ENCODE measurements at places on chromosomes 5 and 9.
A peak's percentile ranks its signal among the peaks of the same experiment; 100 is the strongest.

DNA sequence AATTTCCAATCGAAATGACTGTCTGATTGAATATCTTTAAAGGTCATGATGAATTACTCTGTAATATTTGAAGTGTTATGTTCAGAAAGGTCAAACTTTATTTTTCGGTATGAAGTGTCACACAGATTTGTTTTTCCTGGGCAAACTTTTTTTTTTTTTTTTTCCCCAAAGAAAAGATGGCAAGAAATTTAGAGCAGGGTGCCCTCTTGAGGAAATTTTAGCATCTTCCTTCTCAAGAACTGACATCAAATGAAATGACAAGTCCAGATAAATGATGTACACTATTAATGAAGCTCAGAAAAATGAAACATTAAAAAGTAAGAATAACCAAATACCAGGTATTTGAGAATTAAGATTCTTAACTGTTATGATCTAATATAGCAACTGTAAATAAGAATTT lies 123.6 kb downstream of the INVS start:
- no peak for DNase-seq

DNA sequence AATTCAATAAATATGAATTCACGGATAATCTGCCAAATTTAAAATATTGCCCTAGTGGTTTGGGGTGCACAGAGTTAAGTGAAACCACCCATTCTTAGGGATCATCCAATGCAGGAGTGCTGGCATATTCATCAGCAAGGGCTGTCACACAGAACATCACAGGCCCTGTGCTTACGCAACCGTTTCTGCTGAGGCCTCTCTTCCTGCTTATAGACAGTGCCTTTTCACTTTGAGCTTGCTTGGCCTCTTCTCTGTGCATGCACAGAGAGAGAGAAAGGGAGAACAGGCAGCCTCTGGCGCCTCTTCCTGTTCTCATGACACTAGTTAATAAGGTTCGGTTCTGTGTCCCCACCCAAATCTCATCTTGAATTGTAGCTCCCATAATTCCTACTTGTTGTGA lies 366.3 kb downstream of the ICE1 start:
- DNase-seq = no peak

- DNase-seq = peak; percentile 87
These were observed 6.1 kb downstream of the NOTCH1 start for GRCh38 chr9:136539427-136540421.

GRCh38 chr5:95913663-95914062 lies 48.0 kb downstream of the ELL2 start:
- DNase-seq = no peak

DNA sequence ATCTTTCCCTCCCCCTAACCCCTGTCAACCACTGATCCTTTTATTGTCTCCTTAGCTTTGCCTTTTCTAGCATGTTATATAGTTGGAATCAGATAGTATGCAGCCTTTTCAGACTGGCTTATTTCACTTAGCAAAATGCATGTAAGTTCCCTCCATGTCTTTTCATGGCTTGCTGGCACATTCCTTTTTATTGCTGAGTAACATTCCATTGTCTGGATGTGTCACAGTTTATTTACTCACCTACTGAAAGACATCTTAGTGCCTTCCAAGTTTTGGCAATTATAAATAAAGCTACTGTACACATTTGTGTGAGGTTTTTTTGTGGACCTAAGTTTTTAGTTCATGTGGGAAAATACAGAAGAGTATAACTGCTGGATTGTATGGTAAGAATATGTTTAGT lies 230.1 kb downstream of the PBX3 start:
- no peak for DNase-seq

DNA sequence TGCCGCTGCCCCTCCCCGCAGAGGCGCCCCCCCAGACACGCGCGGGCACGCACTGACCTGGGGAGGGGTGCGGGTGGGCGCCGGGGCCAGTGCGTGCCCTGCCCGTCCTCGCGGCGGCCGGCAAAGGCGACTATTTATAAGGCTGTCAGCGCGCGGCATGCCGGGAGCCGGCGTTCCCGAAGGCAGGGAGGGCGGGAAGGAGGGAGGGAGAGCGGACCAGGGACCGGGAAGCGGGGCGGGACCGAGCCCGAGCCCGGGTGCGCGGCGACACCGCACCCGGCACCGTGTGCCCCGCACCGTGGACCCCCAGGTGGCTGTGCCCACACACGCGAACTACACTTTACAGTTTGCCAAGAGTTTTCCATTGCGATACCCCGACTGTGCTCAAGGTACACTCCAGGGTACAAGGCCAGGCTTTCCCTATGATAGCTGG lies at the start of gene AK1:
Gene AK1, minus strand, starts transcription at position 110 of the 433 bp plus-strand sequence. CDS start 3,058 bp downstream, outside the sequence.
- DNase-seq = no peak

GRCh38 chr9:80320480-80320879 lies 748.7 kb downstream of the TLE4 start:
- no peak for DNase-seq

DNA sequence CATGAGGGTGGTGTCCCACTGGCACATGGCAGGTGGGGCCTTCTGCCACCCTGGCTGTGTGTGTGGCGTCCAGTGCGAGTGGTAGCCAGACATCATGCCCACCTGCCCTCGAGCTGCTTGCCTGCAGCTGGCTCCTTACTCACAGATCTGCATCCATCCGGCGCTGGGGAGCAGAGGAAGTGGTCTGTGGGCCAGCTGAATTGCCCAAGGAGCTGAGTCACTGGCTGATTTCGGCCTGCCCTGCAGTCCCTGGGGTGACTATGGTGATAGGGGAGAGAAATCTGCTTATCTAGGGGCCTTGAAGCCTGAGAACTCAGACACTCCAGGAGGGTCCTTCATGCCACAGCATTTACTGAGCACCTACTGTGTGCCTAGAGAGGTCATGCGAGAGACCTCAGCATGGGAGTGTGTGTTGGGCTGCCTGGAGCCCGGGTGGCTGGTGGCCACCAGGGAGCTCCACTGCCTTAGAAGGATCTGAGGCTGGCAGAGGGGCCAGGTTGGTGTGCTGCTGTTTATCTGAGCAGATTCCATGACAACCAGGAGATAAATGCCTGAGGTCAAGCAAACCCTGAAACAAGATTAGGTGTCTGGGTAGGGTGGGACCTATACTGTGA lies 57.1 kb downstream of the SLC22A5 start:
- DNase-seq = peak; percentile 49

DNA sequence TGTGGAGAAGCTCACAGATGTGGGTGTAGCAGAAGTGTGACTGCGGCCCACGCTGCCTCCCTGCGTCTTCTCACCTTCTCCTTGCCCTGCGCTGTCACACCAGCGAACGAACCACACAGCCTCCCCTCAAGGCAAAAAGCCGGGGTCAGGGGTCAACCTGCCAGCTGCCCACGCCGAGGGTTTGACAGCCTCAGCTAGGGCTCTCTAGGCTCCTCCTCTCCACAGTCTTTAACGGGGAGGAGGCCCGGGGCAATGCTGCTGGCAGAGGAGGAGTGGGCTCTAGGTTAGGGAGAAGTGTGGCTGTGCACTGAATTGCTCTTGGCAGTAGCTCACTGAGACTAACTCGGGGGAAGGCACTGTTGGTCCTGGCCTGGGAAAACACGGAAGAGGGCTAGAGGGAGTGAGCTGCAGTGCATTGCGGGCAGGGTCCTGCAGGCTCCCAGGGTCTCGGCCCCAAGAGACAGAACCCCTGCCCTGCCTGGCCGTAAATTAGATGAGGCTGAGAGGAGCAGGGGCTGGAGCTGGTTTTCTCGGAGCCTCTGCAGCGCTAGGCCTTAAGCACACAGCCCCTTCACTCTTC lies 4.2 kb upstream of the TRIM52 start:
- no peak for DNase-seq

DNA sequence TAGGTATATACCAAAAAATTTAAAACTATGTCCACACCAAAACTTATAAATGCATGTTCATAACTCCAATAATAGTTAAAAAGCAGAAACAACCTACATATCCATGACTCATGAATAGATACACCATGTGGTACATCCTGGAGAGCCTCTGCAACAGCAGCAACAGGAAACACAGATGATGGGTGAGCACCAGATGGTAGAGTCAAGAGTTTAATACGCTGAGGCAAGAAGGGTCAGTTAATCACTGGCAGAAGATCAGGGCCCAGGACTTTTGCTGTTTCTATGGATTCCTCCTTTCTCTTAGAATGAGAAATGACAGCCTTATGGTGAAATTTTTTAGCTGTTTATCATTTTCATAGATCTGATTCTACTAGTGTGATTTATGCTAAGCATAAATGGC lies 351.8 kb upstream of the ADAMTSL1 start:
- no peak for DNase-seq

- no peak for DNase-seq
These were observed 132.9 kb upstream of the GRHPR start for GRCh38 chr9:37289631-37290030.

DNA sequence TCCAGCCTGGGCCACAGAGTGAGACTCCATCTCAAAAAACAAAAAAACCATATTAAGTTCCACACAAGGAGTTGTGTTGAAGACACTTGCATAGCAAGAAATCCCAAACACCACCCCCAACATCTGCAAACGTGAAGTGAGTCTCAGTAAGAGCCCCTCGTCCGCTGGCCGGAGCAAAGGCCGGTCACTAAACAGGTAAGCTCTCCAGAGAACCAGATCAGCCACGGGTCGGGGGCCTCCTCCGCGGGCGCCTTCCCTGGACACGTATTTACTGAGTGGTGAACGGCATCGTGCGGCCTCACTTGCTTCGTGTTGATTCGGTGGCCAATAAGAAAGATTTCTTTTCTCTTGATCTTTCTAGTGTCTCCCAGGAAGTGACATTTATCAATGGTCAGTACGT lies 93.6 kb downstream of the MRPL36 start:
- no peak for DNase-seq

GRCh38 chr5:103346162-103346748 lies 87.7 kb downstream of the MACIR start:
- no peak for DNase-seq

DNA sequence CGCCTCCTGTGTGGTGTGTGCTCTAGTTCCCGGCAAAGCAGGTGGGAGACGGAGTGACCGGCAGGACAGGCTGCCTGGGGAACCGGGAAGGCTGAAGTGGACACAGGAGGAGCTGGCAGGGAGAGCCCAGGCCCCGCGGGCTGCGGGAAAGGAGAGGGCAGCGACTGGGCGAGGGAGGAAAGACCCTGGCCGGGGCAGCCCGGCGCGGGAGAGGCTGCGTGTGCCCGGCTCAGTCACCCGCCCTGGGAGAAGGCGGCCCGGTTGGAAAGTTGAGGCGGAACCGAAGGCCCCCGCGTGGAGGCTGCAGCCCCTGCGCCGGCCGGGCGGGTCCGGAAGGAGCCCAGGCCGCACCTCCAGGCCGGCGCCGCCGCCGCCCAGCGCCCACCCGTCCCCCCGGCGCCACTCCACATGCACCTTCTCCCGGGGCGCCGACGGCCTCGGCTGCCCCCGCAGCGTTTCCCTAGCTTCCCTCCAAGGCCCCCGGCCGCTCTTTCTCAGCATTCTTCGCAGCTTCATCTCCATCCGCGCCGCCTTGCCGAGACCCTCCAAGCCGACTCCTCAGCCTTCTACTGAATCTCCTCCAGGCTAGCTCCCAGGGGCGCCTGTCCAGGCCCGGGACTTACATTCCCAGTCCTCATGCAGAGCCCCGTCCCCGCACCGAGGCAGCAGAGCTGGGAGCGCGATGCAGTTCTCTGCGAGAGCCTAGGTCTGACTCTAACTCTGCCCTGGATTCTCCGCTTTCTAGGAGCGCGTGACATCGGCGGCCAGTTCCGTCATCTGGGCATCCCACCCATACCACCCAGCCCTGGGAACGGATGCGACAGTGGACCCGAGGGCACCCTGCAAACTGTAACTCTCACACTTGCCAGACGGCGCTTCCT lies 152.0 kb downstream of the ERCC6L2 start:
- peak; percentile 33 for DNase-seq

GRCh38 chr5:164076556-164076955 lies 571.1 kb downstream of the MAT2B start:
- no peak for DNase-seq

- no peak for DNase-seq
These were observed 7.0 kb downstream of the LNPEP start for GRCh38 chr5:96942911-96943310.

- DNase-seq = no peak
These were observed 132.5 kb downstream of the CDH18 start for GRCh38 chr5:19855453-19855852.

GRCh38 chr9:106887066-106887465 lies 24.1 kb downstream of the ZNF462 start:
- DNase-seq = no peak

GRCh38 chr5:58617241-58617640 lies 34.4 kb downstream of the RAB3C start:
- DNase-seq = no peak

DNA sequence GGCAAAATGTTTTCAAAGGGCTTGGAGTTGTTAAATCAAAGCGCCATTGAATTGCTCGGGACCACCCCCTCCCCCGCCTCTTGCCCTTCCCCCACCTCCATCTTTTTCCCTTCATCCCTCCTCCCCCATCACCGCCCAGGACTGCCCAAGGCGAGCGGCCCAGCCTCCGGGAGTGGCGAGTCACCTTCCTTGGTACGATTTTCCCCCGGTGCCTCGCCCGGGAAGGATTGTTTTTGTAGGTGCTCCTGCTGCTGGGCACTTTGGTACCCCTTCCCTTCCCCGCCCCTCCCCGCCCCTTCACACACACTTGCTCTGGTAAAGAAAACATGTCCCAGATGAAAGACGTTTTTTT lies 61.2 kb downstream of the TMEM174 start:
- no peak for DNase-seq

DNA sequence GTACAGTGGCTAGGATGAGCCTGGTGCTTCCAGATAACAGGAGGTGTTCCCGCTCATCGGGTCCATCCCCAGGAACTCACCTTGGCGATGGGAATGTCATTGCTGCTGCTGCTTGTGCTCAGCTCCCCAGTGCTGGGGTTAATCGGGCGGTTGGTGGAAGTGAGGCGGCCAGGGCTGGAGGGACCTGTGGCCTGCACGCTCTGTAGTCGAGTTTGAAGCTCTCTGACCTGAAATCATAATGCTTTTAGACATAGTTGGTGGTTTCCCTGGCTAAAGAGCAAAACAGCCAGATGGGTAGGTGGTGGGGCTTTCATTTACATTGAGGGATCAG lies 108.5 kb downstream of the DCP2 start:
- DNase-seq = no peak

DNA sequence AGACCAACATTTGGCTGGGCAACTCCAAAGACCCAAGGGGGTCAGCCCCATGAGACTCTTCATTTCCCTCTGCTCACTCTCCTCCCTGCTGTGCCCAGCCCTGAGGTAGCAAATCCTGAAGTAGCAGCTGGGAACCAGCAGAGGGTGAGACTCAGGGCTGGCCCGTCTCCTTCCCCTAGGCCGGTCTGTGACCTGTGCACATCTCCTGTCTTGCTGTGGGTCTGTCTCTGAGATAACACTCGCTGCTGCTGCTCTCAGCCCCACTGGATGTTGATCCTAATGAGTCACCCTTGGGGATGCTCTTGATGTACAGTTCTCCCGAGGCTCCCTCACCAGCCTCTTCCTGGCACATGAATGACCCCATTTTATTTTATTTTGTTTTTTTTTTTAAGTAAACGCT lies 7.3 kb upstream of the OR2V1 start:
- DNase-seq = no peak

DNA sequence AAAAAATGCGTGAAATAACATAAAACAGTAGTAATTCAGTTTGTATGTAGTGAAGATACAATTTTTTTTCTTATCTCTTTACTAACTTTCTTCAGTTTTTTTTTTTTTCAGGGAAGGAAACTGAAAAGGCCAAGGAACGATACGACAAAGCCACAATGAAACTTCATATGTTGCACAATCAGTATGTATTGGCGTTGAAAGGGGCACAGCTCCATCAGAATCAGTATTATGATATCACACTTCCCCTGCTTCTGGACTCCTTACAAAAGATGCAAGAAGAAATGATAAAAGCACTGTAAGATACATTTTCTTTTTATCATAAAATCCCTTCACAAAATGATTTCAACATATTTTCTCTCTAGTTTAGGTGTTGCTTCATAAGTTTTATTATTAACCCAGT lies 120.0 kb downstream of the FER start:
- DNase-seq = no peak
